ENCODE measurements at places on chromosomes 4 and X.

GRCh38 chrX:11970578-11971359 lies 167.5 kb upstream of the FRMPD4 start:
- DNase-seq = no peak

DNA sequence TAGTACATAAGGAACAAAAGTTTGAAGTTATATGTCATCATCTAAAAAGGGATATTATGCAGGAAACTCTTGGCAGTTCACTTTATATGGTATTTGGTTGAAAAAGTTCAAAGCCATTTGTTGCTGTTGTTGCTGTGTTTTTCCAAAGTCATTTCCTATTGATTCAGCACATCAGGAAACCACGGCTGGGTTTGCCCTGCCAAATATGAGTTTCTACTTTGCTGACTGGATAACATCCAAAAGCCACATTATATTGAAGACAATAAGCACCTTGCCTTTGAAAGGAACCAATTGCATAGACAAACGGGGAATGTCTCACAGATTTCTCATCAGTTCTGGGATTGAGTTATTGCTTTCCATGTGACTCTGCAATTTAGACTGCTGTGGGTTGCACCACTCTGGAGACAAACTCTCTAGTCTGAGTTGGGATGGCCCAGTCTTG lies 206.1 kb downstream of the SLC39A8 start:
- no peak for DNase-seq

- DNase-seq = no peak
These were observed 167.8 kb downstream of the ZNF330 start for GRCh38 chr4:141388481-141388880.

DNA sequence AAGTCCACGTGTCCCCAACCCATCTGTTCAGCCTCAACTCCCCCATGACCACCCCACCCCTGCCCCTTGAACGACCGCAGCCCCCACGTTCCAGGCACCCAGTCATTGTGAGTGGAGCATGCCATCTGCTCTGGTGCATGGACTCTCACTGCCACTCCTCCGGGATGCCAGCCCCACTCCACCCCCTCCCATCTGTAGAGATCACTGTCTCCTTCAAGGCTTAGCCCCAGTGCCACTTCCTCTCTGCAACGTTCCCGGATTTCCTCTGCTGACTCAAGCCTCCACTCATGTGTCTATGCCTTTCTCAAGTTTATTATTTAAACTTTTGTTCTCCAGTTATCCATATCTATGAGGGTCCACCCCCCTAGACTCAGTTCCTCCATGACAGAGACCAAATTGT lies 54.0 kb downstream of the MAML3 start:
- peak; percentile 38 for DNase-seq

DNA sequence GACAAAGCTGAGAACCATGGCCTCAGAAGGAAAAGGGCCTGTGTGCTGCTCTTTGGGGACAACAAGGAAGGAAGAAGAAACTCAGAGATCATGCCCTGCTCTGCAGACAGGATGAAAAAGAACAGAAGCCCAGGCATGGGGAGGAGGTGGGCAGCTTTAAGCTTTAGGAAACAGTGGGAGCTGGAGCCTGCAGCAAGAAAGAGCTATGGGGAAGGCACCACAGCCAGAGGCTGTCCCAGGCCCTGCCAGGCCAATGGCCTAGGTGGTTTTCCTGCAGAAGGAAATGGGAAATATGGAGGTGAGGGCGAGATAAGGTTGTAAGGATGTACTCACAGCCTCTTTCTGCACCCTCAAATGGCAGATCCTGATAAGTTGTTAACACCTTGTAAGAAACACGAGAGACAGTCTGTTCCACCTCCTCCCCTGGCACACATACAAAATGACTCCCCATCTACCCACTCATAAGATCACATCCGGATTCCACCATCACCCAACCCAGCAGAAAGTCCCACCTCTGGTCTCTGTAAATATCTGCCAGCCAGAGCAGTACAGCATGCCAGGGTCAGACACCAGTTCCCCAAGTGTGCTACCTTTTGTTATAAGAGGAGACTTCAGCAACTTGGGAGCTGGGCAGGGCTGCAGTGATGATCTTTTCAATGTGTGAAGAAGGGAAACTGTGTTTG lies 105.2 kb downstream of the RTL5 start:
- no peak for DNase-seq

DNA sequence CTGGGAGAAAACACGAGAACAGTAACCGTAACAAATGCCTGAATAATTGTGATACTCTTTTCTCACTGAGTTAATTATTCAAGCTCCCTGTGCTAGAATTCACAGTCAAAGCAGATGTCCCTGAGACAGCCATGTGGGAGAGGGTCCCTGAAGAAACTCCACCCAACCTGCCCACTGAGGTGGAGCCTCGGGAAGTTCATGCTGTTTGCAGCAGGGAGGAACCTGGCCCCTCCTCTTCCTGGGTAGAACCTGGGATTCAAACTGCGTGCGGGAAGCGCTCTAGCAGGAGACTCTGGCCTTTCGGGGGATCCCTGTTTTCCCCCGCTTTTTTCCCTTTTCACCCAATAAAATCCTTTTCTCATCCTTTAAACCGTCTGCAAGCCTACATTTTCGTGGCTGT lies 20.2 kb upstream of the RHOH start:
- no peak for DNase-seq

DNA sequence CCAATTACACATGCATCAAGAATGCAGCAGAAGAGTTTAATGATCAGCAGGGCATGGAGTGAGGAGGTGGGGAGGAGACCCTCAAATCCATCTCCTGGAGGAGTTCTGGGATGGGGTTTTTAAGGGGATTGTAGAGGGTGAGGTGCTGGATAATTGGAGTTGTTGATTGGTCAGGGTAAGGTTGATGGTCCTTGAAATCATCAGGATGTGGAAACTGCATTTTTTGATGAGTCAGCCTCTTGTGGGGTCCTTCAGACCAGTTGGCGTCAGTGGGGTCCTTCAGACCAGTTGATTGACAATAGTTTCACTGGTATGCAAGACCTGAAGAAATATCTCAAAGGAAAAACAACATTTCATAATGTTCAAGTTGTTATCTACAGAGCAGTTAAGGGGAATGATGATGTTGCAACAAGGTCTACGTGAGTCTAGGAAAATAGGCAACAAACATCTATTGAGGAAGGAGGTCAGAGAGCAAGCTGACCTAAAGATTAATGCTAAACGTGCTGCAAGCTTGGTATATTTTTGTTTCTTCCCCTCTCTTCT lies 88.3 kb downstream of the NRK start:
- no peak for DNase-seq

DNA sequence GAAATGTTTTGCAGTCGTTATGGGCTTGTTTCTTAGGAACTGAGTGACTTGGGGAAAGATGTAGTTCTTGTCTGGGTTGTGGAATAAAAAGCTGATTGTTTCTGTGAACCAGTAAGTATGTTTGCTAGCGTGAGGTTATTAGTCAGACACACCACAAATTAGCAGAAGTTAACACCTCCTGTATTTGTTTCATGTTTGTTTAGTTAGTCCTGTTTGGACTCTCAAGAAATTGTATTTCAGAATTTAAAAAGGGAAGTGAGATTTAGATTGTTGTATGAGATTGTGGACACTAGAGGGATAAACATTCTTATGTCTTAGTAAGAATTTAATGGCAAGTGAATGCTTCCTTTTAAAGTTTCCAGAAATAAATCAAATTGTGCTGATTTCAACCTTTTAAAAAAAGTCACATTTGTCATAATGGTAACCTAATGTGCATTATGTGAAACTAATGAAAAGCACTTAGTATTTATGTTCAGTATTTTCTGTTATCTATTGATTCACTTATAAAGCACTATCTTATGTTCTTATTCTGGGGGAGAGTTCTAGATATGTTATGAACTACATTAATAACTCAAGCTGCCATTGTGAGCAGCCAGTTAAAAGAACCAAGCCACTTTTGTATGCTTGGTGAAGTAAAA lies 25.6 kb downstream of the ATP10D start:
- no peak for DNase-seq

DNA sequence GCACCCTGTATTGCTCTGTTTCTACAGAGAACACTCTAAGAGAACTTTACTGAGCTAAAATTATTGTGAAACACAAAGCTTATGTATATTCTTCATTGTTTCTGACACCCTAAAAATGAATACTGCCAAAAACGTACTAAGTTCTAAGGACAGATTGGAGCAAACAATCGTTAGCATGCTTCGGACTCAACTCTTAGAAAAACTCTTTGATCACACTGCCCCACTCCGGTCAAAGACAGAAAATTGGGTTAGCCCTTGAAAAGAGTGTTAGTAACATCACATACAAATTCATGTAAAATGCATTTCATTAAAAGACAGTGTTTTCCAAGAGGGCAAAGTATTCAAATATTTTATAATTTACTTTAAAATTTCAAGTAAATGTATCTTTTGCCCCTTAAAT lies 177.4 kb downstream of the DCHS2 start:
- DNase-seq = no peak

GRCh38 chr4:3030566-3031356 lies 43.6 kb downstream of the HTT-AS start:
- DNase-seq = no peak

- no peak for DNase-seq
These were observed 184.3 kb upstream of the NUDT6 start for GRCh38 chr4:123106747-123107146.

- DNase-seq = no peak
These were observed 67.8 kb downstream of the EFNB1 start for GRCh38 chrX:68896581-68896980.

GRCh38 chrX:91137883-91138282 lies 296.8 kb upstream of the PABPC5 start:
- DNase-seq = no peak

GRCh38 chr4:183153190-183153916 lies 54.3 kb downstream of the WWC2 start:
- no peak for DNase-seq

DNA sequence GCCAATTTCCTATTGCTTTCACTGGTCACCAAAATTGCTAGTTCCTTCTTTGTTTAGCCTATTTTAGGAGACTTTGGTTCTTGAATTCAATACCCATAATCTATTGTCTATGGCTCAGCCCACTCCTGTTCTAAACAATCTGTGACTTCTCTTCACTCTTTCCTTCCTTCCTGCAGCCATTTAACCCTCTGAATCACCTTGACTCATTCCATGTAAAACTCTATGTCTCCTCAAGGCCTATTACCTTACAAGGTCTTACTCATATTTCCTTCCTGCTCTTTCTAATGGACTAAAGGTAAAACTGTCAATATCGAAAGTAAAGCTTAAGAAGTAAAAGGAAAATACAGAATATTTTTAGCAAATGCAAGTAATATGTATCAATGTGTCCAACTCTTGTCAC lies 301.6 kb downstream of the ARHGAP24 start:
- no peak for DNase-seq

DNA sequence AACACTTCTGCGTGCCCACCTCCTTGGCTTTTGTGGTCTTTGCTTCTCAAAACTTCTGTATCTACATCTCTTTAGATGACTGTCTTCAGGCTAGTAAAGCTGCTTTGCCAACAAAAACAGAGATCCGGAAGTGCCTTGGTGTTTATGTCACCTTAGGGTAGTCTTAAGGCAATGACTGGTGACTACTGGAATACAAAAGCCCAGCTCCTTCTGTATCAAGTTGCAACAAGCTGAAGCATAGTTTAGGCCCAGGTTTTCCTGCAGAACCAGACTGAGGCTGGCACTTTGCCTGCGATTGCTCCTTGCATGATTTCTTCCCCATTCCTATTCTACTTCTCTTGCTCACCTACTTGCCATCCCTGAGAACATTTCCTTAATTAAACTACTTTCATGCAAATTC lies 333.8 kb downstream of the DMD start:
- DNase-seq = no peak

GRCh38 chr4:42716996-42717395 lies 60.1 kb upstream of the ATP8A1 start:
- no peak for DNase-seq

- DNase-seq = no peak
These were observed 3.3 kb downstream of the NUDT9 start for GRCh38 chr4:87425711-87426110.

- no peak for DNase-seq
These were observed 104.1 kb upstream of the GPRIN3 start for GRCh38 chr4:89411539-89412309.

DNA sequence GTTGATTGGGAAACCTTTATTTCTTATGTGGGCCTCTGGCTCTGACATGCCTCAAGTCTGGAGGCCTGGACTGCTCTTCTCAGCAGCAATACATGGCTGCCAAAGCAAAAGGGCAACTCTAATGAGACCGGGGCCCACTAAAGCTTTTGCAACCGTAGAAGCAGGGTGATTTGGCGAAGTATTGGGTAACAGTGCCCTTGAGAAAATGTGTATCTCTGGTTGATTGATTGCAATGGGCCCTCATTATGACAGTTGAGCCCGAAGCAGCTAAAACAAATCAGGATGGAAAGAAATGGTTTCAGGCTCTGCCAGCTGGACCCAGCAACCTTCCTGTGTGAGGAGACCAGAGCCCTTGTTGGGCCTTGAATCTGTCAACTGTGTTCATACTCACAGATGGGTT lies 73.4 kb downstream of the CLCN4 start:
- DNase-seq = no peak

- no peak for DNase-seq
These were observed 52.1 kb downstream of the PWWP3B start for GRCh38 chrX:106220177-106220576.
